Pancreas (tissue), 10 donors: ENCODE measurements at places on chromosomes 13 and 19. TPM values are rescaled to one million over a fixed set of nuclear protein-coding genes. Genes with fewer than 3 reads are reported as not detected.

GRCh38 chr13:39538816-39539790, 63.9 kb downstream of the LHFPL6 start:
- no peak overlapping the region for H3K27ac ChIP-seq
- H3K27me3 ChIP-seq = no peaks in the 10 kb centered on the region
- DNase-seq = no peak
- H3K4me1 ChIP-seq = no peaks in the 10 kb centered on the region
- H3K4me3 ChIP-seq = no peak overlapping the region

The LRFN3 gene
- total RNA-seq = 7.2 TPM

DNA sequence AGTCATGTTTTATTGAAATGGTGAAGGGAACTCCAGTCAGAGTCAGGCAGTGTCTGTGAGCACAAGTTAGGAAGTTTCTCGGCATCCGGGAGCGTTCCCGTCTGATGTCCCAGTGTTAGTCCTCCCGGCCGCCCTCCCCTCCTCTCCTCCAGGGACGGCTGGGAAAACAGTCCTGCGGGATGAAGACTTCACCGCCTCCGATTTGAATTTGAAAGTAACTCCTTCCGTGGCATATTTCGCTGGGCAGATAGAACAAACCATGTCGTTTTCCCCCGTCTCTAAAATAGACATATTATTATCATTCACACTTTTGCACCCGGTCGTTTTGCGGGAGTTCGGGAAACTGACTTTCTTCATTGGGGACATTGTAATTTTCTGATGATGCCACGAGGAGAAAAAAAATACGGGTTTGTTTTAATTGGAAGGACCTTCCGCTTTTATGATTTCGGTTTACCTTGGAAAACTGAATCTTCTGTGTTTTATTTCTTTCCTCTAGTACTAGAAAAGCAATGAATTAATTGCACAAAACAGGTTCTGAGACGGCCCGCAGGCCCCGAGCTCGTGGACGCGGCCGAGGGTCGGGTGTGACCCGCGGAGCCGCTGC, 76.6 kb downstream of the ZIC5 start:
- no peak overlapping the region for H3K27ac ChIP-seq
- H3K27me3 ChIP-seq = peaks cover 5% of the 10 kb centered on the region
- H3K4me3 ChIP-seq = no peak overlapping the region
- no peaks in the 10 kb centered on the region for H3K36me3 ChIP-seq

DNA sequence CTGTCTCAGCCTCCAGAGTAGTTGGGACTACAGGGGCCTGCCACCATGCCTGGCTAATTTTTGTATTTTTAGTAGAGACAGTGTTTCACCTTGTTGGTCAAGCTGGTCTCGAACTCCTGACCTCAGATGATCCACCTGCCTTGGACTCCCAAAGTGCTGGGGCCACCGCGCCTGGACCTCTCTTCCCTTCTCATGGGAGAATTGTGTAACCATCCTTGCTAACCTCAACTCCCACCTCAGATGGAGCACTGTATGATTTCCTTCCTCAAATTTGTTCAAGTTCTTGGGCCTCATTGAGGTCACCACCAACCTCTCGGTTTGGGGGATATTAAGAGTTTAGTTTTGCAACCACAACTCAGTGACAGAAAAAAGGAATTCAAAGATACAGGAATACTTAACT, 10.7 kb downstream of the LILRA5 start:
- no peaks in the 10 kb centered on the region for H3K36me3 ChIP-seq
- DNase-seq = no peak
- peaks cover 5% of the 10 kb centered on the region for H3K27me3 ChIP-seq
- H3K4me3 ChIP-seq = no peak overlapping the region

The BEST2 gene
- total RNA-seq = not detected

DNA sequence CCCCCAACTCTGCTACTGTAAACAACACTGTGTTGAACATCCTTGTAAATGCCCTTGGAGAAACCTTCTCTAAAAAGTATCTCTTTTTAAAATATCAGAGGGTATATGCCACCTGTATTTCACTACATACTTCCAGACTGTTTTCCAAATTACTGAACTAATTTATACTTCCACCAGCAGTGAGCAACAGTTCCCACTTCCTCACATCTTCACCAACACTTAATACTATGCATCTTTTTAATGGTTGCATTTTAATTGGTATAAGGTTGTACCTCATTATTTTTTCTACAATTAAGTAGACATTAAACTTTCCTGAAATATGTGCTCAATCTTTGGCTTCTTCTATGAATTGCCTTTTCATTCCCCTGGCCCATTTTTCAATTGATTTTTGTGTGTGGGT, 21.8 kb downstream of the CLEC4M start:
- no peaks in the 10 kb centered on the region for H3K36me3 ChIP-seq
- no peak overlapping the region for H3K4me3 ChIP-seq
- peaks cover 8% of the 10 kb centered on the region for H3K27me3 ChIP-seq
- H3K27ac ChIP-seq = no peak overlapping the region

GRCh38 chr19:54707962-54708361, 16.3 kb upstream of the KIR3DL3 start:
- H3K4me3 ChIP-seq = no peak overlapping the region
- DNase-seq = no peak
- H3K27ac ChIP-seq = no peak overlapping the region
- no peaks in the 10 kb centered on the region for H3K36me3 ChIP-seq
- H3K27me3 ChIP-seq = no peaks in the 10 kb centered on the region

The ZNF582 gene
- total RNA-seq = 1.9 TPM

GRCh38 chr13:72823081-72823480, 41.1 kb downstream of the PIBF1 start:
- H3K27ac ChIP-seq = no peak overlapping the region
- no peaks in the 10 kb centered on the region for H3K27me3 ChIP-seq
- no peaks in the 10 kb centered on the region for H3K4me1 ChIP-seq

DNA sequence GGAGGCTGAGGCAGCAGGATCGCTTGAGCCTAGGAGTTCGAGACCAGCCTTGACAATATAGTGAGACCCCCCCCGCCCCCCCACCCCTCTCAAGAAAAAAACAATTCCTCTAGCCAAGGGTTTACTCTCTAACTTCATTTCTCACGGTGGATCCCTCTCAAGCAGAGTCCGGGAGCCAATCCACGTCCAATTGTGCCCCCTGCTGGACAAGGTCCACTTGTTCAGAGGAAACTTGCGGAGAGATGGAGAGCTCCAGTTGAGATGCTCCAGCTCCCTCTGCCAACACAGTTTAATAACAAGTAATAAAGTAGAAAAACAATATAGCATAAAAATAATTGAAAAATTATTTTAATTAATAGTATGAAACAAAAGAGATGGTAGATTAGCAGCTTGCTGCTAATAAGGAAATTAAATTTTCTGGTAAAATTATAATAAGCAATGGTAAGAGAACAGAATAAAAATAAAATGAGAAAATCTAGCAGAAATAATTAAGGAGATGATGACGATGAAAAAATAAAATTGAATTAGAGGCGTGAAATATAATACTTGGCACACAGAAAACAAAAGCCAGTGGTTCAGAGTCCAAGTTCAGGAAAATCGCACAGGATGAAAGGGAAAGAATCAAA, 14.5 kb upstream of the SIGLEC14 start:
- no peak for DNase-seq
- no peak overlapping the region for H3K27ac ChIP-seq
- peaks cover 18% of the 10 kb centered on the region for H3K27me3 ChIP-seq
- H3K4me1 ChIP-seq = no peaks in the 10 kb centered on the region

DNA sequence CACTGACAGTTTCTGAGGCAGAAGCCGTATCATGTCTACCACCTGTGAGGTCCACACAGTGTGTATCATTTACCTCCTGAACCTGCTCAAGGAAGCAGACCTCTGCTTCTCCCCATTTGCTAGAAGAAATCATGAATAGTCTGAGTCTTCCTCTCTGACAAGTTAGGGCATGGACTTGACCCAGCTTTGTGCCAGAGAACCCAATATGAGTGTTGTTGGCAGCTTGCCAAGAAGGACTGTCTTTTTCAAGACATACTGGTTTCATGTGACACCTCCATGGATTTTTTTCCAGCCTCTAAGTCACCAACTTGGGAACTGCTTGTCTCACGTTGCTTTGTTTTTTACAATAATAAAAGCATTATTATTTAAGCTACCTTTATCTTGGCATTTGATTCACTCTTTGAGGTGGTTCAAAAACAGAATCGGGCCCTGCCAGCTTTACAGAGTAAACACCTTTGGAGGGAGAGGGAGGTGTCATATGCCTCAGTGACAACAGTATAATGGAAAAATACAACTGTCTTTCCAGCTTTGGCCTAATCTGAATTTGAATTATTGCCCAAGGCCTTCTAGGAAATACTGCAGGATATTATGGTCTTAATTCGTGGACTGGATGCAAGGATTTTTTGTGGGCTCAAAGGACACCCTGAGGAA, 9.6 kb downstream of the ZNF211 start:
- H3K27me3 ChIP-seq = no peaks in the 10 kb centered on the region
- no peaks in the 10 kb centered on the region for H3K4me1 ChIP-seq
- H3K36me3 ChIP-seq = peaks cover 4% of the 10 kb centered on the region
- DNase-seq = no peak
